Breast epithelium (tissue), 4 donors: ENCODE measurements at places on chromosomes 3 and 15.

- no peak overlapping the region for H3K27ac ChIP-seq
- no peaks in the 10 kb centered on the region for H3K36me3 ChIP-seq
- H3K4me1 ChIP-seq = no peaks in the 10 kb centered on the region
- no peaks in the 10 kb centered on the region for H3K27me3 ChIP-seq
- DNase-seq = no peak
Observed at GRCh38 chr15:65060641-65061397, 7.0 kb downstream of the RASL12 start.

GRCh38 chr3:66092175-66092995 lies 53.7 kb upstream of the MAGI1 start:
- DNase-seq = no peak
- H3K27me3 ChIP-seq = no peaks in the 10 kb centered on the region
- no peak overlapping the region for H3K27ac ChIP-seq
- H3K36me3 ChIP-seq = no peaks in the 10 kb centered on the region

- H3K27me3 ChIP-seq = no peaks in the 10 kb centered on the region
- no peak for DNase-seq
- H3K27ac ChIP-seq = no peak overlapping the region
- no peak overlapping the region for H3K4me3 ChIP-seq
- no peaks in the 10 kb centered on the region for H3K4me1 ChIP-seq
- H3K36me3 ChIP-seq = no peaks in the 10 kb centered on the region
Observed at GRCh38 chr3:62592408-62592807, 219.1 kb upstream of the FEZF2 start.

- H3K36me3 ChIP-seq = no peaks in the 10 kb centered on the region
- H3K27ac ChIP-seq = no peak overlapping the region
- no peak overlapping the region for H3K4me3 ChIP-seq
- no peaks in the 10 kb centered on the region for H3K4me1 ChIP-seq
- DNase-seq = no peak
- no peaks in the 10 kb centered on the region for H3K27me3 ChIP-seq
Observed at GRCh38 chr3:143242691-143243090, 123.1 kb downstream of the CHST2 start.

DNA sequence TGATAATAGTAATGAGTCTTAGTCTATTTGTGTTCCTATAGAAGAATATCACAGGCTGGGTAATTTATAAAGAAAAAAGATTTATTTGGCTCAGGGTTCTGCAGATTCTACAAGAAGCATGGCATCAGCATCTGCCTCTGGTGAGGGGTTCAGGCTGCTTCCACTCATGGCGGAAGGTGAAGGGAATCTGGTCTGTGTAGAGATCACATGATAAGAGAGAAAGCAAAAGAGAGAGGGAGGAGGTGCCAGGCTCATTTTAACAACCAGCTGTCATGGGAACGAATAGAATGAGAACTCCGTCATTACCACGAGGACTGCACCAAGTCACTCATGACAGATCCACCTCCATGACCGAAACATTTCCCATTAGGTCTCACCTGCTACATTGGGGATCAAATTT lies 664.0 kb upstream of the SGO1 start:
- H3K4me1 ChIP-seq = no peaks in the 10 kb centered on the region
- no peaks in the 10 kb centered on the region for H3K27me3 ChIP-seq
- no peaks in the 10 kb centered on the region for H3K36me3 ChIP-seq
- no peak overlapping the region for H3K27ac ChIP-seq
- H3K4me3 ChIP-seq = no peak overlapping the region

DNA sequence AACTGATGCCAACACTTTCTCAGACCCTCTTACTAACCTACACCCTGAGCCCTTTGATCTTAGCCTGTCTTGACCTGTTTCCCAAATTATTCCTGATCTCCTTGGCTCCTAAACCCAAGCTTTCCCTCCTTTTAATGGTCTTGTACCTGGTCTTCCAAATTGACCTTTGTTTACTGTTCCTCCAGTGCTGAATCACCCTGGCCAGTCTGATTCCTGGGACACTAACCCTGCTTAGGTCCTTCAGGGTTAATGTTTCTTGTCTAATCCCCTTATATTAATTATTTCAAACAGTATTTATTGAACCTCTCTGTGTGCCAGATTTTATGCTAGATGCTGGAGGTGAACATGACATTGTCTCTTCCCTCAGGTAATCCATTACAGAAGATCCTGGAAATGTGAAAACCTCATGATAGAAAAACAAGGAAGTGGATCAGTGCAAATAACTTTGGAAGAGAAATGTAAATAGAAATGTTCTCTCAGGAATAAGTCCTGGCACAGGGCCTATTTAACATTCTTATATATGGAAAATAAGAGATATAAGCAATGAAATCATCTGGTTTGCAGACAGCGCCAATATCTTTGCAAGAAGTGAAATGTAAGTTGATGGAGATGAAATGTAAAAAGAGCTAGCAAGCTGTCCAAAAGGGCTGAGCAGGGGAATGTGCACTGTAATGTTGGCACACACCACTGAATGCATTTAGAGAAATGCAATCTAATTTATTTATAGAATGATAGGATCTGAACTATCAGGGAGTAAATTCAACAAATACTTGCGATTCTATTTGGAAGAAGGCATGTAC lies 20.7 kb downstream of the HGD start:
- H3K4me3 ChIP-seq = no peak overlapping the region
- H3K36me3 ChIP-seq = no peaks in the 10 kb centered on the region
- no peak for DNase-seq
- no peaks in the 10 kb centered on the region for H3K4me1 ChIP-seq

- H3K36me3 ChIP-seq = no peaks in the 10 kb centered on the region
- H3K4me3 ChIP-seq = peak overlapping the region; percentile 5
- DNase-seq = no peak
- H3K27ac ChIP-seq = peak overlapping the region; percentile 98
Observed at GRCh38 chr3:50249457-50249856, 13.5 kb downstream of the GNAI2 start.

GRCh38 chr15:50774450-50774849 lies 8.9 kb upstream of the SPPL2A start:
- no peaks in the 10 kb centered on the region for H3K4me1 ChIP-seq
- H3K4me3 ChIP-seq = no peak overlapping the region
- H3K27ac ChIP-seq = no peak overlapping the region
- H3K27me3 ChIP-seq = no peaks in the 10 kb centered on the region
- no peaks in the 10 kb centered on the region for H3K36me3 ChIP-seq

DNA sequence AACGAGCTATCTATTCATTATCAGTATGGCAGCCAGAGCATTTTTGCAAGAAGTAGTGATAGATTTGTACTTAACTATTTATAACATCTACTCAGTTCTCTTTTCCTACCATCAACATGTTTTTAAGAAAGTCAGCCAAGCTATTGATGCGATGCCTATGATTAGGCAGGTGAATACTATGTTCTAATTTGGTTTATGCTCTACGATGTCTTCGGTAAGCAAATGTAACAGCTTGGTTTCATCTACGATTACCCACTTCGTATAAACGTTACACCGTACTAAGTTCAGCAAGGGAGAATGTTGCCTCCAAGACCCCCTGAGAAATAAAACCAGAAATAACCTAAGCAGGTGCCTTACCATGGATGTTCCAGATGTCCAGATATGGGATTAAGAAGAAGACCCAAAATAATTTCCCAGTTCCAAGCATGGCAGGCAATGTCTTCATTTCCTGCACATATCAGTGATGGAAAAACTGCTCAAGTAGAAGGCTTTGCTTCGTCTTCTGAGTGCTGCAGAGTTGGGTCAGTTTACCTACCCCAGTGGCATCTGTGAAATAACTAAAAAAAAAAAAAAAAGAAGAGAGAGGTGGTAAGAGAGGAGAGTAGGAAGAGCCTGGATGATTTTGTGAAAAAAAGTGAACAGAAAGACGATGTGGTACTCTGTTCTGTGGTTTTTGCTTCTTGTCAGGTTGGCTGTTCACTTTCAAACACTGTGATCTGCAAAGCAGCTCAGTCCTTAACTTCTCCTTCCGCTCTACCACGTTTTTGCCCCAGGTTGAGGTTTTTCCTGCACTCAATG lies at the start of gene BTLA:
TSS of gene BTLA (minus strand) at position 559 of the 798 bp plus-strand sequence. CDS start at position 445, 114 bp downstream.
- H3K4me3 ChIP-seq = no peak within 1 kb of the TSS

DNA sequence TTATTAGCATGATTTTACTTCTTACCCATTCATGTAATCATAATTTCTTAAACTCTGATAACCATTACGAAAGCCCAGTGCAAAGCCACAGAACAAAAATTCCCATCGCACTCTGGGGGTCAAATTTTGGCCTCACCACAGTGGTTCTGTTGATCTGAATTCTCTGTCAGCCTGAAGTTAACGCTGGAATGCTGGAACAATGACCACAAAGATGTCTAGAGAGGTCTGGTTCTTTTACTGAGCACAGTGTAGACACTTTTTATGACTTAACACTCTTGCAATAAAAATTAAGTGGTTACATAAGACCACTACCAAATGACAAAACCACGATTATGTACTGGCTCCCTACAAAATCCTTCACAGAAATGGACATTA lies 94.7 kb downstream of the PDZRN3 start:
- H3K36me3 ChIP-seq = no peaks in the 10 kb centered on the region

- H3K4me1 ChIP-seq = no peaks in the 10 kb centered on the region
- DNase-seq = no peak
- no peak overlapping the region for H3K4me3 ChIP-seq
- no peak overlapping the region for H3K27ac ChIP-seq
- no peaks in the 10 kb centered on the region for H3K36me3 ChIP-seq
Observed at GRCh38 chr3:110318108-110318507, 753.5 kb upstream of the NECTIN3 start.

DNA sequence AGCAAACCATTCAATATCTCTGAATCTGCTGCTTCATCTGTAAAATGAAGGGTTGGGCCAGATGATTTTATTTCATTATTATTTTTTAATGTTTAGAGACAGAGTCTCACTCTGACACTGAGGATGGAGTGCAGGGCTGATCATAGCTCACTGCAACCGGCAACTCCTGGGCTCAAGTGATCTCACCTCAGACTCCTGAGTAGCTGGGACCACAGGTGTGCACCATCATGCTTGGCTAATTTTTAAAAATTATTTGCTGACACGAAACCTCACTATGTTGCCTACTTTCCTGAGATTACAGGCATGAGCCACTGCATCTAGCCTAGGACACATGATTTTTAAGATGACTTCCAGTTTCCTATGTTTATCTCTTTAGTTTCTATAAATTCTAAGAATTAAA lies 105.8 kb downstream of the P3H2 start:
- DNase-seq = no peak
- H3K4me3 ChIP-seq = no peak overlapping the region
- no peaks in the 10 kb centered on the region for H3K27me3 ChIP-seq
- H3K27ac ChIP-seq = no peak overlapping the region
- no peaks in the 10 kb centered on the region for H3K4me1 ChIP-seq

DNA sequence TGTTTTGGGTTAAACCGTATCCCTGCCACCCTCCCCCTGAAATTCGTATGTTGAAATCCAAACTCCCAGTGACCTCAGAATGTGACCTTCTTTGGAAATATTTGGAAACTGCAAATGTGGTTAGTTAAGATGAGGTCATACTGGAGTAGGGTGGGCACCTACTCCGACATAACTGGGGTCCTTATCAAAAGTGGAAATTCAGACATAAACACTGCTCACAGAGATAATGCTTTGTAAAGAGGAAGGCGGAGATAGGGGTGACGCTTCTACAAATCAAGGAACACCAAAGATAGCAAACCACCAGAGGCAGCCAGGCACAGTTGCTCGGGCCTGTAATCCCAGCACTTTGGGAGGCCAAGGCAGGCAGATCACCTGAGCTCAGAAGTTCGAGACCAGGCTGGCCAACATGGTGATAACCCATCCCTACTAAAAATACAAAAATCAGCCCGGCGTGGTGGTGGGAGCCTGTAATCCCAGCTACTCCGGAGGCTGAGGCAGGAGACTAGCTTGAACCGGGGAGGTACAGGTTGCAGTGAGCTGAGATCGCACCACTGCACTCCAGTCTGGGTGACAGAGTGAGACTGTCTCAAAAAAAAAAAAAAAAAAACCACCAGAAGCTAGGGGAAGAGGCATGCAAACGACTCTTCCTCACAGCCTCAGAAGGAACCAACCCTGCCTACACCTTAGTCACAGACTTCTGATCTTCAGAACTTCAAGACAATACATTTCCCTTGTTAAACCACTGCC lies 51.1 kb upstream of the CHD2 start:
- DNase-seq = no peak
- H3K4me3 ChIP-seq = no peak overlapping the region
- no peaks in the 10 kb centered on the region for H3K4me1 ChIP-seq

GRCh38 chr3:53046171-53047170 lies 598 bp upstream of the SFMBT1 start:
- DNase-seq = peak; percentile 30
- peak overlapping the region; percentile 84 for H3K4me3 ChIP-seq
- peak overlapping the region; percentile 97 for H3K27ac ChIP-seq
- H3K27me3 ChIP-seq = no peaks in the 10 kb centered on the region

DNA sequence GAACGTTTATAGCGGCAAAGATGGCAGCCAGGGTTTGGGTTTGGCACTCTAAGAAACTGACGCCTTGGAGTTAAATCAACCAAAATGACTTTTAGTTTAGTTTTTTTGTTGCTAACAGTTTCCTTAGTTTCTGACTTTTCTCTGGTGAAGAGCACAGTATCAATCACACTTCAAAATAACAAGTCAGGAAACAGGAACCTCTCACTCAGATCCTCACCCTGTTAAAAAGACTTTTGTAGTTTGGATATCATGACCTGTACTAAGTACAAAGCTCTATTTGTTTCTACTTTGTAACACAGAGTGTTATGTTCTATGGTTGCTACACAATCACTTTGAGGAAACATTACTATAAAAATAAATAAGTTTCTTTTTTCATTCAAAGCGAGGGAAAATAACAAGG lies 51.1 kb downstream of the ATP10A start:
- H3K36me3 ChIP-seq = no peaks in the 10 kb centered on the region
- peak overlapping the region; percentile 69 for H3K27ac ChIP-seq

GRCh38 chr3:95387242-95388021 lies 1324.6 kb downstream of the NSUN3 start:
- no peak overlapping the region for H3K27ac ChIP-seq
- no peaks in the 10 kb centered on the region for H3K36me3 ChIP-seq
- no peak overlapping the region for H3K4me3 ChIP-seq
- H3K27me3 ChIP-seq = no peaks in the 10 kb centered on the region
- no peak for DNase-seq

DNA sequence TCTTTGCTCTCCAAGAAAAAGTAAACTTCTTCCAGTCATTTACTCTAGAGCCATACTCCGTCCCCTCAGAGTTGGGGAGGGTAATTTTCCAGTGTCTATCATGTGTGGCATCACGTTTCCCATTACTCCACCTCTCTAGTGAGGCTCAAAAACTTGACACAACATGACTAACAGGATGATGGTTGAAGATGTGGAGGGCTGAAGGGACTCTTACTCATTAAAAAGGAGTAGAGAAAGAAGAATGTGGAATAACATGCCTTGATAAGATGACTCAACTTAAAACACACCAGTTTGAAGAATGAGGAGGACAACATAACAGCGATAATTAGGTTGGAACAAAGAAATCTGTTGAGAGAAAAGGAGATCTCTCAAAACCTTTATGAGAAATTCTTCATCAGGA lies 894.3 kb downstream of the OTOL1 start:
- no peaks in the 10 kb centered on the region for H3K36me3 ChIP-seq
- H3K27me3 ChIP-seq = no peaks in the 10 kb centered on the region
- no peak overlapping the region for H3K27ac ChIP-seq
- H3K4me1 ChIP-seq = no peaks in the 10 kb centered on the region
- no peak for DNase-seq
